ENCODE measurements at places on chromosomes 2 and 18.

GRCh38 chr2:100185516-100185915 lies 43.1 kb upstream of the AFF3 start:
- no peak for DNase-seq

GRCh38 chr18:37741032-37741623 lies 175.5 kb upstream of the CELF4 start:
- no peak for DNase-seq

DNA sequence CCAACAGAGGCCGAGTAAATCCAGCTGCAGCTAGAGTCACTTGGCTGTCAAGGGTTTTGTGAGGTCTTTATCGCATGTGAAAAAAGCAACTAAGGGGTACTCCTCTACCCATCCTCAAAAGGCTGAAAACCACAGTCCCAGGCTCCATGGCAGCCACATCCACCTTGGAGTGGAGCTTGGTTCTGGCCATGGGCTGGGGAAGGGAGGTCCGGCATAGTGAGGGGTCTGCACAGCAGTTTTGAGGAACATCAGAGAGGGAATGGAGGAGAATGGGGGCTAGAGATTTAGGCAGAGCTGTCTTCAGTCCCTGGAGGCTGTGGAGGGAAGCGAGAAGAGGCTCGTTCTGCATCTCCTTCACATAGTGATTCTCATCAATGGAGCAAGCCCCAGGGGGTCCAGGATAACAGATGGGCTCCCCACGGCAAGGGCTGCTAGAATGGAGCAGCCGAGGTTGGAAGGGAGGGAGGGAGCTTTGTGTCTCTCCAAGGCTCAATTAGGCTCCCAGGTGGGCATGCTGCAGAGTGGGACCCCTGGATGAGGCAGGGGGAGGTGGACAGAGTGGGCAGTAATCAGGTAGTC lies 21.0 kb downstream of the MROH2A start:
- DNase-seq = no peak

- DNase-seq = no peak
Measured at GRCh38 chr2:77552956-77553355, 30.8 kb upstream of the LRRTM4 start.

- DNase-seq = no peak
Measured at GRCh38 chr2:5937851-5938565, 245.8 kb downstream of the SOX11 start.

Data from keratinocyte (primary cell).